ENCODE measurements at places on chromosomes 7 and 10.

DNA sequence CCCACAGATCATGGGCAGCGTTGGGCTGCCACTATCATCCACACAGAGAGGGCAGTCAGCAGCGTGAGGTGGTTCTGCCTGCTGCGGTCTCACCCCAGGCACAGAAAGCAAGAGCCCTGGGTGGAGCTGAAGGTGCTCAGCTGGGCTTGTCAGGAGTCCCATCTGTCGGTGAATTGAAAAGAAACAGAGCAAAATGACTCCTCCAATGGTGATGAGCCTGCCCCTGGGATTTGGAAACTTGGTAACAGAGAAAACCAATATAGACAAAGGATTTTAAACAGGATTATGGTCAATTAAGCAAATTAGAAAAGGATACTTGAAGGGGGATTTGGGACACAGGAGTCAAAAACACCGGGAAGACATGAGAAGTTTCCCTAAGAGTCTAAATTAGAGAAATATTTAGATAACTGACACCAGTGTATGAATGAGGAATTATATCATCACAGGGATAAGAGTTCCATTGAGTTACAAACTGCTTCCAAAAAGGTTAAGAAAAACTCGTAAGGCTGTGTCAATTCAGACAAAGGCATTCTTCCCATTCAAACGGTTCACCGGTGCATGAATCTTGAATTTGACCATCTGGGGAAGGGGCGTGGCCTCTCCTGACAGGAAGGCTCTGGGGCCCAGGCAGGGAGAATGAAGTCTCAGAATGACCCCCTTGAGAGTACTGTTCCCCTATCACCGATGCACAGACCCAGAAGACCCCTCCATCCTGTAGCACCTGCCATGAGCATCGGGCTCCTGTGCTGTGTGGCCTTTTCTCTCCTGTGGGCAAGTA, 70.0 kb upstream of the PRSS58 start:
- DNase-seq: no peak

- no peak for DNase-seq
Measured at GRCh38 chr7:2358968-2359527, 4.4 kb downstream of the EIF3B start.

DNA sequence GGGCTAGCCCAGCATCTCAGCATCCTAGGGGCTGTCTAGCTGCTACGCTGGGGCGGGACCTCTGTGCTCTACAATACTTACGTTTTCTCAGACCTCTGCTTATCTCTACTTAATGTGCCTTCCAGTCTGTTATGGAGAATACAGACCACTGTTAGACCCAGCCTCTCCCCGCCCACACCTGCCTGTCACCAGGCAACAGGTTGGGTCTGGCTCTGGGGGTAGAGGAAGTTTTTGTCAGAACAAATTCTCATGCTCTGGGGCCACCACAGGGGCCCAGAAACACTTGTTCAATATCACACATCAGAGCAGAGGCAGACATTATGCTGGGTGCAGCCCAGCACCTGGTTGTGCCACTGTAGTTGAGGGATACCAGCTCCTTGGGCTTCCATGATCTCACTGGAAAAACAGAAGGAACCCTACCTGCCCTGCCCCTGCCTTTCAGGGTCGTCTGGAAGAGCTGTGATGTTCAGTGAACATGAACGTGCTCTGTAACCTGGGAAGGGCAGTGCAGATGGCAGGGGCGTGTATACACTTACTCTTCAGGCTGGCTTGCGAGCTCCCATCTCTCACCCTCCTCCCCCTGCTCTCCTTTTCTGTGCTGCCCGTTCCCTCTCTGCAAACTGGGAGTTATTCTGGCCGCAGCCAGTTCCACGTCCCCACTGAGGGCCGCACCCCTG, 135.2 kb upstream of the PODXL start:
- DNase-seq: no peak

GRCh38 chr7:101251871-101252659, 7.2 kb upstream of the FIS1 start:
- peak; percentile 94 for DNase-seq

DNA sequence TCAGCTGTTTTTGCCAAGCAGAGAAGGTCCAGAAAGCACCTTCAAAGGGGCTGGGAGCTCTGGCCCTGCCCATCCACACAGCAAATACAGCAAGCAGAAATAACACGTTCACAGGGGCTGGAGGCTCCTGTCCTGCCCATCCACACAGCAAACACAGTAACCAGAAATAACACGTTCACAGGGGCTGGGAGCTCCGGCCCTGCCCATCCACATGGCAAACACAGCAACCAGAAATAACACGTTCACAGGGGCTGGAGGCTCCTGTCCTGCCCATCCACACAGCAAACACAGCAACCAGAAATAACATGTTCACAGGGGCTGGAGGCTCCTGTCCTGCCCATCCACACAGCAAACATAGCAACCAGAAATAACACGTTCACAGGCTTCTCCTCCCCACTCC, 558.1 kb downstream of the PTPRN2 start:
- no peak for DNase-seq

DNA sequence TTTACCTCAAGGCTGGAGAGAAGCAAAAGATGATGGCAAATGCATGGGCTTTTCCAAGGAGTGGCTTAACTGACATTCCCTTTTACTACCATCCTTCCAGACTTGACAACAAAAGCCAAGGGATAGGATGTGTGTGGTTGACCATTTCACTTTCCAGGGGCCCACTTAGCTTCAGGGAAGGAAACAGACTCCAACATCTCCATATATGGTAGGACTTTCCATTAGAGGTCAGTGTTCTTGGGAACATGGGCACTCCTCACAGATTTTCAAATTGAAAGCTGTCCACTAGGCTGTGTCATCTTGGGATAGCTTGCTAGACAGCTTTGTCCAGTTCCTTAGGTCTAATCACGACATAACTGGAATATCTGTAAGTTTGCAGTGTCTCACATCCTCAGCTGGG, 118.1 kb upstream of the NAMPT start:
- no peak for DNase-seq

GRCh38 chr7:87223666-87224065, 4.1 kb upstream of the TMEM243 start:
- DNase-seq: peak; percentile 27

- DNase-seq: no peak
Measured at GRCh38 chr10:101289541-101289940, 60.3 kb upstream of the LBX1 start.

DNA sequence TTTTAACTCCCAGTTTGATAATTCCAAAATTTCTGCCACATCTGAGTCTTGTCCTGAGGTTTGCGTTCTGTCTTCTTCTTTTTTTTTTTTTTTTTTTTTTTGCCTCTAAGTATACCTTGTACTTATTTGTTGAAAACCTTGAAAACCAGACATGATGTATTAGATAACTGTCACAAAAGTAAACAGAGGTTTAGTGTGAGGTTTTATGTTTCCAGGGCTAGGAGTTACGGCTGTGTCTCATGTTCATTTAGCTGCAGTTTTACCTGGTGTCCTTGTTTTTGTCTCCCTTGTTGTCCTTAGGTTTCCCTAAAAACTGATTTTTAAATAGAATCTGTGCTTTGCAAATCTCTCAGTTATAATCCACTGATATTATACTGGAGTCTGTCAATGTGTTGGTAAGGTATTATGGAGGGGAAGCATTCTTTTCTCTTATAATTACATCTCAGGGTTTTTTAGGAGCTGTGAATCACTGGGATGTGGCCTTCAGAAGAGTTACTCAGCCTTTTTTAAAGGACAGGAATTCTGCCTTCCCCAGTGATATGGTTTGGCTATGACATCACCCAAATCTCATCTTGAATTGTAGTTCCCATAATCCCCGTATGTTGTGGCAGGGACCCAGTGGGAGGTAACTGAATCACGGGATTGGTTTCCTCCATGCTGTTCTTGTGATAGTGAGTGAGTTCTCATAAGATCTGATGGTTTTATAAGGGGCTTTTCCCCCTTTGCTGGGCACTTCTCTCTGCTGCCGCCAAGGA, 95.0 kb downstream of the CDCA7L start:
- no peak for DNase-seq

- peak; percentile 46 for DNase-seq
Measured at GRCh38 chr10:71974489-71975021, 10.4 kb downstream of the CHST3 start.

- DNase-seq: no peak
Measured at GRCh38 chr10:125125951-125126735, 34.2 kb downstream of the CTBP2 start.

DNA sequence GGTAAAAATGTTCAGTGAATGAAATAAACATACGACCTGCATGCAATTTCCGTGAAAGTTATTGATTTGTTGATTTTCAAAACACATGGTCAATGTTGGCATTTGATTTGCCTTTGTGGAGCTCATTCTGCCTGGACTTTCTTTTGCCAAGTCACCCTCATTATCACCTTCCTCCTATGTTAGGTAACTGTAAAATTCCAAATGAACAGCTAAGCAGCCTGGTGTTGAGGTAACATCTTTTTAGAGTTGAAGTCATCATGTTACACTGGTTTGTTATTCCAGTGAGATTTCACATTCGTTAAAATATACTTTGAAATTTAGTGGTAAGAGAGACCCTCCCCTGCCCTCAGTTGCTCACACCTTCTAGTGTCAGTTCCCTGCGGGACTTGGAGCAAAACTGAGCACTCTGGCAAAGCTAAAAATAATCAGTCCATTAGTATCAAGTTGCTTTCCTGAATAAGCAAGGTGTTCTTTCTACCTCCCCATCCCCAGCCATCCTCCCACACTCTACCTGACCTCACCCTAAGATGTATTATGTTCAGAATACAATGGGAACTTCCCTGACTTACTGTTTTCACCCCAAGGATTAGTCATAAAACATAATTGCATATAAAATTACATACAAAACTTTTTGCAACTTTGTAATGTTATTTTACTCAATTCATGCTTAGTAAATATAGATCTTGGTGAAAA, 283.3 kb upstream of the SEMA3A start:
- peak; percentile 16 for DNase-seq

DNA sequence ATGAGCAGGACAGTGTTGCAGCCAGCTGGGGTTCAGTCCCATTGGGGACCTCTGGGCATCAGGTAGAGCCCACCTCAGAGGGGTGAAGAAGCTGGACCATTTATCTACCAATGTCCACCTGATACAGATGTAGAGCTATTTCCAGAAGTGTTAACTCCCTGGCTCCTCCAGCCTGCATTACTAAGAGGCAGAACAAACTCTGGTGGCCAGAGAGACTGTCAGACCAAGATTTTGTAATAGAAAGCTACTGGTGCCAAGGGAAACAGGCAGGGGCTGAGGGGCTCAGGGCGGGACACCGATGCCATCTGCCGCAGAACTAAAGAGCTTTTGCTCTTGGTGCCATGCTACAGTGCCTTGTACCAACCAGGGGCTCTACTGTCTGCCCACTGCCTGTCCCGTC, 268.2 kb upstream of the HABP2 start:
- no peak for DNase-seq

DNA sequence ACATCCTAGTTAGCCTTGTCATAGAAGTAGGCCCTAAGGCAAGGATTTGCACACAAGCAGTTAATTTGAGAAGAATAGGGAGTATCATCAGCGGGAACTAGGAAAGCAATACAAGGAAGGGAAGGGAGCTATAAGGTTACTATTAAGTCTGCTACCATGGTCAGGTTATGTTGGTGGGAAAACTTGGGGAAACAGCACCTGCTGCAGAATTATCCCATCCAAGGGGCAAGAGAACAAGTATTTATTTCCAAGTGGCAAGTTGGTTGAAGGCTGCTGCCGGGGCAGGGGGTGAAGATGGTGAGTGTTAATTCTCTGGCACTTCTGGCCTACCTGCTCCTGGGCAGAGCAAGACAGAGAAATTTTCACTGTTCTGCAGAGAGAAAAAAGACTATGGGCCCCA, 55.0 kb downstream of the CAV1 start:
- DNase-seq: no peak

GRCh38 chr10:120614680-120615079, 157.7 kb downstream of the PLPP4 start:
- DNase-seq: no peak

- DNase-seq: no peak
Measured at GRCh38 chr10:1683649-1684048, 53.7 kb downstream of the ADARB2 start.

GRCh38 chr7:1787681-1788235, 117.7 kb downstream of the ELFN1 start:
- no peak for DNase-seq

- no peak for DNase-seq
Measured at GRCh38 chr7:24715171-24715570, 42.1 kb downstream of the GSDME start.

DNA sequence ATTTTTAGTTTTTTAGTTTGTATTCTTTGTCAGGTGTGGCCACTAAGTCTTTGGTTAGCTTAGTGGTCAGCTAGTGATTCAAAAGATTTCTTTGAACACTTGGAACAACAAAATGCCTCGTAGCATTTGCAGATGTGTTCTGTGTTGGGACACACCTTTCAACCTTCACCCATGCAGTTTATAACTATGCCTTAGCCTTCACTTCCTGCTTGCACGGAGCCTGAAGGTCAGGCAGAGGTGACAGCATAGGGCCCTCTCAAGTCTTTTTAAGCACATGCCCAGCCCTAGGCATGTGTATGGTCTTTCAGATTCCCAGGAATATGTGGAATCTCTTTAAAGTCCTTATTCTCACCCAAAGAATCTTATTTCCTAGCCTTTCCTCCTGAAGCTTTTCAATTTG, 17.6 kb downstream of the PLAC9 start:
- DNase-seq: no peak
